ENCODE measurements at places on chromosomes 3 and 15.
A peak's percentile ranks its signal among the peaks of the same experiment; 100 is the strongest.

GRCh38 chr15:94229591-94230369 lies 1.6 kb upstream of the MCTP2 start:
- peak overlapping the region; percentile 67 for H3K4me3 ChIP-seq
- H3K27me3 ChIP-seq, result no peaks in the 10 kb centered on the region

DNA sequence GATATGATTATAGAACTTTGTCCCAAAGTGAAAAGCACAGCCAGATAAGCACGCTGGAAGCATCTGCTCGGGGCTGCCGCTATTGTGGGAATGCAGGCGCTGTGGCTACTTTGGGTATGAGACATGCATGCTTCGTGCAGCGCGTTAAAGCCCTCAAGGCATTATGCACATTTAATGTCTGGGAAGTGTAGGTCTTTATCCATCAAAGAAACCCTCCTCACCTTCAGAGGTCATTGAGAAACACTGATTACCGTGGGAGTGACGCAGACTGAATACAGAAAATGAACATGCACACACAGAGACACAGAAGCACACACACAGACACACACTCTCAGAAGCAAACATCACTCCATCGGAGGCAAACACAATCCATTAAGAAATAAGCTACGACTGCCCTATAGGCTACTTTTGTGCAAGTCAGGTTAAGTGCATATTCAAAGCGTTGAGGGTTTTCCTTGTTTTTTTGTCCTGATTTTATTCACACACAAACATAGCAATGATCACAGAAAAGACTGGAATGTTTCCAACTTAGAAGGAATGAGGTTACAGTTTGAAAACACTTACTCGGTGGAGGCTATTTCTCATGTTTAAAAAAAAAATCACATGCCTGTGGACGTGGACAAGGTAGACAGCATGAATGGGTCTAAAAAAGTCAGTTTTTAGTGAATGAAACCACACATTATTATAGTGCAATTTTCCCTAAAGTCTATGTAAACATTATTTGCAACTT lies 68.5 kb downstream of the PLCH1 start:
- H3K4me1 ChIP-seq, result no peaks in the 10 kb centered on the region
- no peak for DNase-seq
- peak overlapping the region; percentile 6 for H3K4me3 ChIP-seq

GRCh38 chr15:59294574-59295260 lies 78.0 kb downstream of the MYO1E start:
- H3K27me3 ChIP-seq, result no peaks in the 10 kb centered on the region
- peaks cover 13% of the 10 kb centered on the region for H3K4me1 ChIP-seq
- DNase-seq, result no peak
- H3K4me3 ChIP-seq, result no peak overlapping the region

- no peak overlapping the region for H3K27ac ChIP-seq
- H3K36me3 ChIP-seq, result no peaks in the 10 kb centered on the region
- DNase-seq, result peak; percentile 81
- no peak overlapping the region for H3K4me3 ChIP-seq
Measured at GRCh38 chr3:127831723-127832172, 9.4 kb upstream of the MGLL start.

DNA sequence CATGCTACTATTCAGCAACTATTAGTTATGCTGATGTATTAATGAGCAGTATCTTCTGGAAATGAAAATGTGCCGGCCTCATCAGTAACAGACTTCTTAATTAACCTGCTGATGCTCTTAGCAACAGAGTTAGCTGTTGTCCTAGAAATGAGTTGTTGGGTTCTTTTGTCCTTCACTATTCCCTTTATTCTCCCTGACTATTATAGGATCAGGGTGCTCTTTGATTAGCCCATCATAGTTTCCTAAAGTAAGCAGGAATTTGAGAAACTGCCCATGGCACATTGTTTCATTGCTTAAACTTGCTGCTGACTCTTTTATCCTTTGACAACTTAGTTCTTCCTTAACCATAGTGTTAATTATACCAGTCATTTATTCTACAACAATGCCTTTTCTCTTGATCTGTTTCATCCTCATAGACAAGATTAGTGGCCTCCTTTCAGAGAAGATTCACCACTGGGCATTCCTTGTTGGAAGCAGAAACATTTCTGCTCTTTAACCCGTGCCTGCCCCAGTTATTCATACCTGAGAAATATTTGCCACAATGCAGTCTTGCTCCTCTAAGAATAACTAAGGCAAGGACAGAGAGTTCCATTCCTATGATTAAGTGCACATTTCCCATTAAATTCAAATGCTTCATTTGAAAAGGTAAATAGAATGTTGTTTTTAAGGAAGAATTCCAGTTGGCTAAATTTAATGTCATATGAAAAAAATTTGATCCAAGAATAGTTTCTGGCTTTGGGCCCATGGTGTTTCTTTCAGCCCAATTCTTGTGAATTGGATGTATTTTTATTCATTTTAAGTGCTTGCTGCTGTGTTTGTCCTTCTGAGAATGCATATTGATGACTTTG lies 573.3 kb upstream of the TBL1XR1 start:
- no peak for DNase-seq
- no peaks in the 10 kb centered on the region for H3K4me1 ChIP-seq
- no peaks in the 10 kb centered on the region for H3K27me3 ChIP-seq
- no peak overlapping the region for H3K4me3 ChIP-seq
- H3K36me3 ChIP-seq, result no peaks in the 10 kb centered on the region
- no peak overlapping the region for H3K27ac ChIP-seq

- no peak overlapping the region for H3K4me3 ChIP-seq
- H3K27me3 ChIP-seq, result no peaks in the 10 kb centered on the region
- H3K36me3 ChIP-seq, result no peaks in the 10 kb centered on the region
- H3K4me1 ChIP-seq, result no peaks in the 10 kb centered on the region
- H3K27ac ChIP-seq, result no peak overlapping the region
Measured at GRCh38 chr15:70651303-70651845, 112.0 kb downstream of the UACA start.

DNA sequence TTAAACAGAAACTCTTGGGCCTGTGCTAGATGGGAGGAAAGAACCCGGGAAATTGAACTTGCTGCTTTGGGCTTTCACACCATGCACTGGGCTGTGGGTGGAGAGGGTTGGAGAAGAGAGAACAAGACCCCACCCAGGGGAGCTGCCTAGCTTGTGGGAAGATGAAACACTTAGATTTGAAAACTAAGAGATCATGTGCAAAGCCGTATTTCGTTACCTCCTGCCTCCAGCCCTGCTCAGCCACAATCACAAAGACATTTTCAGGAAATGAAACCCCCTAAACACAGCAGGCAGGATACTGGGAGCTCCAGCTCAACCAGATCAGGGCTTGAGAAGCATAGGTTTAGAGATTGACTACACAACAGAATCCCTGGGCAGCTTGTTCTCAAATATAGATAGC lies 183.0 kb upstream of the C2CD4B start:
- H3K4me1 ChIP-seq, result peaks cover 3% of the 10 kb centered on the region
- H3K4me3 ChIP-seq, result no peak overlapping the region
- DNase-seq, result no peak
- no peaks in the 10 kb centered on the region for H3K36me3 ChIP-seq

GRCh38 chr3:37256447-37256846 lies 82.1 kb upstream of the LRRFIP2 start:
- no peaks in the 10 kb centered on the region for H3K27me3 ChIP-seq
- no peak overlapping the region for H3K27ac ChIP-seq
- H3K36me3 ChIP-seq, result no peaks in the 10 kb centered on the region
- DNase-seq, result no peak
- no peaks in the 10 kb centered on the region for H3K4me1 ChIP-seq

DNA sequence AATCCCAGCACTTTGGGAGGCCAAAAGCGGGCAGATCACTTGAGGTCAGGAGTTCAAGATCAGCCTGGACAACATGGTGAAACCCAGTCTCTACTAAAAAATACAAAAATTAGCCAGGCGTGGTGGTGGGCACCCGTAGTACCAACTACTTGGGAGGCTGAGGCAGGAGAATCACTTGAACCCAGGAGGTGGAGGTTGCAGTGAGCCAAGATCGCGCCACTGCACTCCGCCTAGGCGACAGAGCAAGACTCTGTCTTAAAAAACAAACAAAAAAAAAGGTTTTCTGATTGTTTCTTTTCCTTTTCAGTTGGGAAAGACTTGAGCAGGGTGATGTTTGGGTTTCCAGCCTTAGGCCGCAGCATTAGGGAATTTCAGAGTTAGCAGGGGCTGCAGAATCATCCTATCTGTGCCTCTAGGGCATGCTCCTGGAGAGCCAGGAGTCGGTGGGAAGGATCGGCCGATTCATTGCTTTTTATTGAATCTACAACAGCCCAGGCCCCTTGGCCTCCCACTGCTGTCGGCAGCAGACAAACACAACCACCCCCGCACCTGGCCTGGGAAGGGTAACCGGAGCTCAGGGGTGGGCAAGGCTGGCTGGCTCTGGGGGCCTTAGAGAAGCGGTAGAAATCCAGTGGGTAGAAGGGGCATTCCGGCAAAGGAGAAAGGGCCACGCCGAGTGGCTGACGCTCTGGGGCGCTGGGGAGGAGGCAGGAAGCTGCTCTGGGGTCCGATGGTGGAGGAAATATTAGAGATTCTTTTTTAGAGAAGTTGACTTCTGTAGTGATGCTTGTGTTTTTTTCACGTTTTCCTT lies 6.3 kb downstream of the CHAC1 start:
- no peaks in the 10 kb centered on the region for H3K27me3 ChIP-seq
- DNase-seq, result no peak

DNA sequence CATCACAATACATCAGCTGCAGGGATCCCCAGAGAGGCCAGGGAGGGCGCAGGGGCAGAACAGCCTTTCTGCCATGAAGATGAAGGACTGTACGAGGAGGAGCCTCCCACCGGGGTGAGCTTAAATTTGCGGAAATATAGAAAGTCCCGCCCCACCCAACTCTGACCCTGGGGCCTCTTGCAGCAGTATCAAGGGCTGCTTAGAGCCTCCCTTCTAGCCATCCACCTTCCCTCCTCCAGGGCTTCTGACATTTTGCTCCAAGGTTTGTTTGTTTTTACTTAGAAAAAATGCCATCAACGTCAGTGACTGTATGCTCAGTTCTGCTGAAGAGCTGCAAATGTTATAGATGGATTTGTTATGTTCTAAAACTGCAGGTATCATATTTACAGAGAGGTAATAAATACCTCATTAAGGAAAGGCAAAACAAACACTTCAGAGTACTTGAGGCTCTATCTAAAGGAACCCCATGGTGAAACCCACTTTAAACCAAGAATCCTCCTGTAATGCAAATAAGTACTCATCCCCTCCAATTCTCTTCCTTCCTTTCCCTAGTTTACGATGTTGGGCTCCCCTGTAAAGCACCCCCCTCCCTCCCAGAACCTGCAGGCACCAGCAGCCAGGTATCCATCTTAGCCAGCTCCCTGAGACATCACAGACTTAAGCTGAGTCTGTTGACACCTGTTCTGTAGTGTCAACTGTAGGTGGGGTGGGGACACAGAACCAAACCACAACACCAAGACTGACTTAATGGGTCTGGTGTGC lies 30.5 kb downstream of the RFTN1 start:
- DNase-seq, result peak; percentile 24
- H3K36me3 ChIP-seq, result no peaks in the 10 kb centered on the region
- H3K4me3 ChIP-seq, result no peak overlapping the region
- no peaks in the 10 kb centered on the region for H3K27me3 ChIP-seq

- H3K27me3 ChIP-seq, result no peaks in the 10 kb centered on the region
- no peaks in the 10 kb centered on the region for H3K36me3 ChIP-seq
- H3K4me3 ChIP-seq, result no peak overlapping the region
- DNase-seq, result no peak
- H3K4me1 ChIP-seq, result no peaks in the 10 kb centered on the region
Measured at GRCh38 chr3:194586836-194587235, 46.4 kb downstream of the TMEM44 start.

DNA sequence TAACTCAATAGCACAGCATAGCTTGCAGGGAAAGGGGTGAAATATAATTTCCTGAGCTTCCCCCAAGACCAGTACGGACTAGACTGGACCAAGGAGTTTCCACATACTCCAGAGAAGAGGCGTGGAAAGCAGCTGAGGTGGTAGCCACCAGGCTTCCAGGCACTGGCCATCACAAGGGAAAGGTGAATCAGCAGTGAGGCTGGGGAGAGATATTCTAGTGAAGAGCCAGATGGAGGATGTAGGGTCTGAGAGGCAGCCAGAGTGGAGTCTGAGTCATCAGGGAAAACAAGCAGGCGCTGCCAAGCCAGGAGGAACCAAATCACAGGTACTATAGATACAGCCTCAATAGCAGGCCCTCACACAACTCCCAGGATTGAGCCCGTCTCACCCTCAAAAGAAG lies 9.6 kb upstream of the RASA2 start:
- H3K27ac ChIP-seq, result no peak overlapping the region
- no peaks in the 10 kb centered on the region for H3K36me3 ChIP-seq
- no peaks in the 10 kb centered on the region for H3K4me1 ChIP-seq
- no peak for DNase-seq

DNA sequence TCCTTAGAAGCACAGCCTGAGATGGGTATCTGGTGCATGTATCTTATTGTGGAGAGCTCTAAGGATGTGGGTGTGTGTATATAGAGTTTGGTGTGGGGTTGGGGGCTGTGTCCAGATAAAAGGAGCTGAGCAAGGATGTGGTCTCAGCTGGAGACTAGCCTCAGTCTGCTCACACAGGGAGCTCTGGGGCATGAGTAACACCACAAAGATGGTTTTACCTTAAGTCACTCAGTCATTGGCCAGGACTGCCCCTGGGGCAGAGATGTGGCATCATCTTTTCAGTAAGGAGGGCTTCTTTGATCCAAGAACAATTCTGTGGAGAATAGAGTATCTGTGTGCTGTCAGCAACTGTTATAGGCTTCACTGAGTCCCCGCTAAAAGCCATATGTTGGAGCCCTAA lies 163.4 kb upstream of the NUDT16 start:
- no peaks in the 10 kb centered on the region for H3K36me3 ChIP-seq
- no peak for DNase-seq

DNA sequence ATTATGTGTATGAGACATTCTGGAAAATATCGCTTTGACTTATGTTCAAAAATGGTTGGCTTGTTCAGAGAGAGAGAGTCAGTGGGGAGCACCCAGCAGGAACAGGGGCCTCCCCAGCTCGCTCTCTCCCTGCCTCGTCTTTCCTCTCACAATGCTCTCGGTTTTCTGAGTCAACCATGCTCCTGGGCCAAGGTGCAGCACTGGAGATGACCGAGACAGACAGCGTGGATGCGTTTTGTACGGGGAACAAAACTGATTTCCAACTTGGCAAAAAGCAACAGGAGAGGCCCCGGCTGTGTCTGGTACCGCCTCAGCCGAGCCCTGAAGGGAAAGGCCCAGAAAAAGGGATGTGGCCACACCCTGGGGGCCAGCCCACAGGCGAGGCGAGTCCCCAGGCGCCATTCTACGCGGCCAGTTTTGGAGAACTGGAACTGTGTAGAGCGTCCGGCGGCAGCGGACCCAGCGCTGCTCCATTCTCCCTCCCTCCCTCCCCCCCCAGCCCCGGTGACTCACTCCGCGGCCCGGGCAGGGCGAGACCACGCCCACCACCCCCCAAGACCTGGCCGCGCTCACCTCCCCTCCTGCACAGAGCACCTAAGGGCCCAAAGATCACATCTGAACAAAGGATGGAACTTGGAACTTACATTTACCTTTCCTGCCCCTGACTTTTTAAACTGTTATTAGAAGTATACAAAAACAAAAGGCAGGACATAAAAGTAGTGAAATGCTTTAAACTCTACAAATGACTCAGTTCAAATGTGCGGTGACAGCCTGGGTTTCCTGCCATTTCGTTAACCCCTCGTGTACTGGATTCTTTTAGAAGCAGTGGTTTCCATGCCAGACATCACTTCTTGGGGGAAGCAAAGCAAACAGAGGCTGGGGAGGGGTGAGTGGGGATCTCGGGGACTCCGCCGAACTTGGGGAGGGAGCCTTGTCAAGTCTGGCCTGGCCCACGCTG lies 12.7 kb downstream of the ATP10A start:
- H3K4me3 ChIP-seq, result peak overlapping the region; percentile 25
- DNase-seq, result peak; percentile 57
- H3K4me1 ChIP-seq, result peaks cover 3% of the 10 kb centered on the region
- H3K27ac ChIP-seq, result peak overlapping the region; percentile 64
- H3K27me3 ChIP-seq, result no peaks in the 10 kb centered on the region
- H3K36me3 ChIP-seq, result no peaks in the 10 kb centered on the region

All from colonic mucosa (tissue), 4 donors.